ENCODE measurements at places on chromosomes 5 and 9.

- no peak for DNase-seq
These were observed 42.5 kb downstream of the ITGA2 start for GRCh38 chr5:53031695-53032096.

- no peak for DNase-seq
These were observed 887 bp downstream of the GDA start for GRCh38 chr9:72150127-72150526.

DNA sequence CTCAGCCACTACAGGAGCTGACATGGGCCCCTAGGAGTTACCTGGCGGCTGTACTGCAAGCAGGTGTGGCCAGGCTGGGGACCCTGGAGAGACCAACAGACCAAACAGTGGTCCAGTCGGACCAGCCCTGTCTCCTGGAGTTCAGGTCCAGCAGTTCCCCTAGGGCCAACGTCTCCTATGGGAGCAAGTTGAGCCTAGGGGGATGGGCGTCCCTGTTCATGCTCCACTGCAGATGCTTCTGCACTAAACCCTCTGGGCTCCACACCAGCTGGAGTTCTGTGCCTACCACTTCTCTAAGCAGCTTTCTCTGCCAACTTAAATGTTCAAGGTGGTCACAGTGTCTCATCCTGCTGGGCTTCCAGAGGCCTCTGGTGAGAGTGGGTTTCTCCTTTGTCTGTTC is 20.6 kb upstream of the OMD start:
- DNase-seq = no peak

DNA sequence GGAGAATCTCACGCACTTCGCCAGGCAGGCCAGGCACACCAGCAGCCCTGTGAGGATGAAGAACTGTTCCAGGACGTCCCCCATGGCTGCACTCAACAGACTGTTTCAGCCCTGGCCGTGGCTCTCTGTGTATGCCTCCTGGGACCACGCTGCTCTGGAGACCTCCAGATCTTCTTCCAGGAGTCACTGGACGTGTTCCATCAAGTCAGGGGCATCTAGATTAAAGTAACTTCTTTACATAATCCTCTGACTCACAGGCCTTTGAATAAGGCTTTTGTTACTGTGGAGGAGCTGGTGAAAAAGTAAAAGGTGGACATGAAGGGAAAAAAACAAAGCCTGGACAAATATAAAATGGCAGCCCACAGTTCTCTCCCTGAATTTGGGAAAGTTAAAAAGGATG is at the start of gene HSD17B3:
HSD17B3 (minus strand) TSS at position 156 of the 400 bp plus-strand sequence; CDS start at position 84, 72 bp downstream.
- no peak for DNase-seq

DNA sequence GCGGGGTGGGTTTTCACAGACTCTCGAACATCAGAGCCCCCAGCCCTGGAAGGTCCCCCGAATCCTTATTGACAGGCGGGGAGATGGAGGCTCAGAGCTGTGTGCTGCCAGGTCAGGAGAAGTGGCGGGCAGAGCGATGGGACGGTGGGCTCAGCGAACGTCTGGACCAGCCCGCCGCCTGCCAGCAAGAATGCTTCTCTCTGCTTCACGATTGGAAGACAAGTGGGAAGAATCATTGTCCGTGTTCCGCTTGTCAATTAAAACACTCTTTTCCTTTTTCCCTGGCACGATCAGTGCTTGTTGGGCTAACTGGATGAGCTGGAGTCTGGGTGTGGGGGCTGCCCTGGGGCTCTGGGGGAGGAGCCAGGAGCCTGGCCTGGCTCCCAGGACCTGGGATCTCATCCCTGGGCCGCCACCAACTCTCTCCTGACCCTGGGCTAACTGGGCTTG is 1.6 kb downstream of the COL5A1 start:
- no peak for DNase-seq

- peak; percentile 24 for DNase-seq
These were observed 307.6 kb downstream of the CWC27 start for GRCh38 chr5:65076251-65076869.

DNA sequence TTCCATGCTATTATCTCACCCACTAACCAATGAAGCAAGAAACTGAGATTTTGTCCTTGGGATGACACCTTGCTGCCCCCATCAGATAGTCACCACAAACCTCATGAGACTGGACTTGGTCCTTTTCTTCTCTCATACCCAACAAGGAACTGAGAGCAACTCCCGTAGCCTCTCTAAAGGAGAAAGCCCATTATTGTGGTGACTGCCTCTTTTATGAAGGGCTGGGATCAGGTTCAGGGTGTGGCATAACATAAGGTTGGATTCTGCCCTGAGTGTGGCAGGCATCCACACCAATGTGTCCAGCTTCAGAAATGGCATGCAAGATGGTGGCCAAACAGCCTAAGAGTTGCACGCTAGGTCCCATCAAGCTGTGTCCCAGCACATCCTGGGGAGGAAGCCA is 1.3 kb upstream of the ACTL7A start:
- DNase-seq = no peak

DNA sequence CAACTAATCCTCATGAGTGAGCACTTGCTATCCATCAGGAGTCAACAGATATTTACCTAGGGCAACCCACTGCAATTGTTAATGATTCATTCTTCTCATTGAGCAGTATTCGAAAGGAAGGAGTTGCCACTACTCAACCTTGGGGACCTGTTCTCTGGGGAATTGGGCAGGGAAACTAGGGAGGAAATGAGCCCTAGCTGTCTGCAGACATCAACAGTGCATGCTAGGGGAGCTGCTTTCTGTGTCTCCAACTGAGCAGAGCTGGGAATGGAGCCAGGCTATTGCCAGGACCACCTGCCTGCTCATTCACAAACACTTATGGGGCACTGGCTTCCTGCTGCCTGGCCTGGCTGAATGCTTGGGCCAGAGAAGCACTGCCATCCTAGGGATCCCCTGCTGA is 183.4 kb downstream of the TMEM38B start:
- no peak for DNase-seq

All from HS-27A (cell line).